ENCODE measurements at places on chromosomes 1 and 21. TPM values are rescaled to one million over a fixed set of nuclear protein-coding genes. Genes with fewer than 3 reads are reported as not detected.

The HMGCL gene
- total RNA-seq, result 43.2 TPM

The LCE2B gene
- total RNA-seq, result not detected

The LCE6A gene
- total RNA-seq, result not detected

- H3K4me3 ChIP-seq, result no peak overlapping the region
- H3K4me1 ChIP-seq, result peaks cover 38% of the 10 kb centered on the region
- no peaks in the 10 kb centered on the region for H3K36me3 ChIP-seq
Measured at GRCh38 chr1:156922986-156923669, 2.7 kb downstream of the LRRC71 start.

DNA sequence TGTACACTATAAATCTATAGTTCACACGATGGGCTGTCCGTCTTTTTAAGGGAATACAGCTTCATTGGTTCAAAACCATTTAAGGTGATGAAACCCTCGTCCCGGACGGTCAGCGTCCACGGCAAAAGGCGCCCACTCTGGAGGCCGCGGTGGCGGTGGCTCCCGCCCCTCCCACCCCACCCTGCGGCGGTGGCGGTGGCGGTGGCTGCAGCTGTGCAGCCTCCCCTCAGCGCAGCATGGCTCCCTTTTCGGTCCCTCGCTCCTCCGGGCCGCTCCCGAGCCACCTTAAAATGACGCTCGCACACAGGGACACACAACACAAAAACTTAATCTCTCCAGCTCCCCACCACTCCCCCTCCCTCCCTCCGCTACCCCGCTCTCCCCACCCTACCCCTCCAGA, 69.1 kb downstream of the WLS start:
- no peak overlapping the region for H3K27ac ChIP-seq
- H3K36me3 ChIP-seq, result no peaks in the 10 kb centered on the region
- no peak overlapping the region for H3K4me3 ChIP-seq
- no peaks in the 10 kb centered on the region for H3K4me1 ChIP-seq
- H3K27me3 ChIP-seq, result no peaks in the 10 kb centered on the region
- no peak for DNase-seq

Measured in PC-9 (cell line).